Activated CD4-positive, alpha-beta memory T cell treated with anti-CD3 and anti-CD28 coated beads for 36 hours (primary cell): ENCODE measurements at places on chromosomes 5 and 9. TPM values are rescaled to one million over a fixed set of nuclear protein-coding genes. Genes with fewer than 3 reads are reported as not detected.

The PIP5KL1 gene
- 0.94 TPM for total RNA-seq

- no peak for DNase-seq
Measured at GRCh38 chr5:165906871-165907270, 2384.6 kb upstream of the WWC1 start.

GRCh38 chr9:72371151-72371550 lies 6.1 kb upstream of the ZFAND5 start:
- no peak for DNase-seq

- DNase-seq = no peak
Measured at GRCh38 chr5:55446640-55447351, 88.0 kb downstream of the PLPP1 start.

- no peak for DNase-seq
Measured at GRCh38 chr5:84816746-84817547, 432.3 kb upstream of the EDIL3 start.
